GM12891 (cell line): ENCODE measurements at places on chromosomes 13 and 19.
A peak's percentile ranks its signal among the peaks of the same experiment; 100 is the strongest.

DNA sequence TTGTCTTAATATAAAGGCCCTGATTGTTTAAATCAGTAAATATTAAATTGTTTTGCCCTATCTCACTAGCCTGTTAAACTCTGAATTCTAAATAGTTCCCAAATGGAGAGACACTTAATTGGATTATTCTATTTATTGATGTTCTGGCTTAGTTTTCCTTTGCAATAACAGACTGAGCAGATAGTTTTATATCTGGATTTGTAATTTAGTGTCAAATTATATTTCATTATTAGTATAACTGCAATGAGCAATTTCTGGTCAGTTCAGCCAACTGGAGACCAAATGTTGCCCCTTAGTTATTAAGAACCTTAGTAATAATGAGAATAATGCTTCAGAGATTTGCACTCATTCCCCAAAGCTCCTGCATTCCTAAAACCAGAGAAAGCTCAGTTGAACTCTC lies 10.1 kb downstream of the FAM124A start:
- no peak for DNase-seq

DNA sequence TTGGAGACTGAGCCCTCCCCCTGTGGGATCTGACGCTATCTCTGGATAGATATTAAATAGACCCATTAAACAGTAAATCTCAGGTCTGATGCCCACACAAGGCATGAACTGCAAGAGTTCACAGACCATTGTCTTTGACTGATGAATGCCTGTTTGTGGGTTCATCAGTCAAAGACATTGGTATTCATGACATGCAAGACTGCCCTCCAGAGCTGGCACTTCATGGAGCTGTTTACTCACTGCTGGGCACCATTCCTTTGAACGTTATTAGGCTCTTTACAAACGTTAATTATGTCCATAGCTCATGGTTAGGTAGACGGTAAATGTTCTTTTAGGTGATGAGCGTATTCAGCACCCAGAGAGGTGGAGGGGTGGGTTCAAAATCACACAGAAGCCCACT lies 111.8 kb upstream of the PABPC3 start:
- DNase-seq: no peak

DNA sequence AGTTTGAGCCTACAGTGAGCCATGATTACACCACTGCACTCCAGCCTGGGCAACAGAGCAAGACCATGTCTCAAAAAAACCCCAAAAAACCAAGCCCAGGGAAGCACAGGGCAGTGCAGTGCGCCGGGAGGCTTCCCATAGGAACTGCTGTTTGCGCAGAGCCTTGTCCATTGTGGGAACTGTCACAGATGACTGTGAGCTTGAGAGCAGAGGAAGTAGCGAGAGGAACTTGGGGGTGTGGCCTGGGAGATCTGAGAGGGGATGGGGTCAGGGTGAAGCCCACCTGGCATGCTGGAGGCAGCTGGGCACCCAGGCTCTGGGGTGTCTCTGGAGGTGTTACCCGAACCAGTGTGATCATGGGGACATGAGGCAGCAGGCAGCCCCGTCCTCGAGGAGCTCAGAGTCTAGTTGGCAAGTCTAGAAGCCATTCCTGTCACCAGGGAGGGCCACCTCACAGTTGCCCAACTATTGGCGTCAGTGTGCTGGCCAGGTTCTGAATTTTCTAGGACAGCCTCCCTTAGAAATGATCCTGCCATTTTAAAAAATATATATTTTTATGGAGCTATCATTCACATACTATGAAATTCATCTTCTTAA lies 10.4 kb downstream of the KDM4B start:
- DNase-seq: no peak

- DNase-seq: no peak
These were observed 8.0 kb downstream of the ANGPTL8 start for GRCh38 chr19:11247391-11247790.

DNA sequence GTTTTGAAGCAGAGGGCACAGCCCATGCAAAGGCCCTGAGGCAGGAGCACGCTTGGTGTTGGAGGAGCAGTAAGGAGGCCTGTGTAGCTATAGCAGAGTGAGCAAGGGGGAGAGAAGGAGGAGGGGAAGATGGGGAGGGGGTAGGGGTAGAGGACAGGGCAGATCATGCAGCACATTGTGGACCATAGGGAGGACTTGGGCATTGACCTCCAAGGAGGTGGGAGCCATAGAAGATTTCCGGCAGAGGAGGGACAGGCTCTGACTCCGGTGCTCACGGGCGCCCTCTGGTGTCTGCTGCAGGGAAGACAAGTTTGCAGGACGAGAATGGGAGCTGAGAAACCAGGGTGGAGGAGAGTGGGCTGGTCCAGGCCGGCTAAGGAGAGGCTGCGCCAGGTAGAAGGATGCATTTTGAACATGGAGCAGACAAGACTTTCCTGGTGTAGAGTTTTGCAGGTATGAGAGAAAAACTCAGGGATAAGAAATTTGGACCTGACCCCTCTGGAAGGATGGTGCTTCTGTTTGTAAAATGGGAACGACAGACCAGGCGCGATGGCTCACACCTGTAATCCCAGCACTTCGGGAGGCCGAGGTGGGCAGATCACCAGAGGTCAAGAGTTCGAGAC lies 13.7 kb upstream of the CREB3L3 start:
- DNase-seq: peak; percentile 78

- DNase-seq: no peak
These were observed 109.3 kb downstream of the ZIC5 start for GRCh38 chr13:99862244-99862643.

- no peak for DNase-seq
These were observed 318.9 kb upstream of the HTR2A start for GRCh38 chr13:47215736-47216135.

DNA sequence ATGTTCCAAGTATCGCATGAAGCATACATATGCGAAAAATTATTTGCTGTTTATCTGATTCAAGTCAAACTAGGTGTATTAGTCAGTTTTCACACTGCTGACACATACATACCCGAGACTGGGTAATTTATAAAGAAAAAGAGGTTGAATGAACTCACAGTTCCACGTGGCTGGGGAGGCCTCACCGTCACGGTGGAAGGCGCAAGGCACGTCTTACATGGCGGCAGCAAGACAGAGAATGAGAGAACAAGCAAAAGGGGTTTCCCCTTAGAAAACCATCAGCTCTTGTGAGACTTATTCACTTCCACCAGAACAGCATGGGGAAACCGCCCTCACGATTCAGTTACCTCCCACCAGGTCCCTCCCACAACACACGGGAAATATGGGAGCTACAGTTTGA lies 13.0 kb upstream of the PROZ start:
- no peak for DNase-seq

GRCh38 chr13:49315756-49316482 lies 68.2 kb downstream of the CDADC1 start:
- DNase-seq: no peak

DNA sequence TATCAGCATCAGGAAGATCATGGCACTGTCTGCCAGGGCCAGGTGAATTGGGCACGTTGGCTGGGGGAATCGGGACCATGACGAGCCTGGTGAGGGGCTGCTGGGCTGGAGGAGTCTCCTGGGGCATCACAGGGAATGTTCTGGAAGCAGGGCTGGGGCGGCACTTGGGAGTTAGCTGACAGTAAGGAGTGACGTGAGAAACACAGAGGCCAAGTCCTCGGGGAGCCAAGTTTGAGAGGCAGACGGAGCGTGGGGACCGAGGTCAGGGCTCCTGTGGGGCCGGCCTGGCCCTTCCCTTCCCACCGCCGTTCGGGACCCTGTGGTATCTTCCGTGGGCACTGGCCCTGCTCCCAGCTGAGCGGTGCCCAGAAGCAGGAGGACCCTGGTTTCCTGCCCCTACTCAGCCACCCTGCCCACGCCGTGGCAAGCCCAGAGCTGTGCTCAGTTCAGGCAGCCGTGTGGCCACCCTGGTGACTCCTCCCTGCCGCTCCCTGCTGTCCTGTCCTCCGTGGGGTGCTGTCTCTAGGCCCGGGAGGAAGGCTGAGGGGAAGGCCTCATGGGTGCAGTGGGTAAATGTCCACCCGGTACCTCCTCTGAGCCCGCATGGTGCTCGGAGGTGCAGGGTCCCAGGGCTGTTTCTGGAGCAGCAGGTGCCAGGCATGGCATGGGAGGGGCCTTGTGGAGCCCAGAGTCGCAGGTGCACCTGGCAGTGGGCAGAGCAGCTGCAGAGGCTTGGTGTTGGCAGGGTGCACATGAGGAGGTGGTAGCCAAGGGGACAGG lies 25.2 kb downstream of the CRTC1 start:
- no peak for DNase-seq

- DNase-seq: no peak
These were observed 302.1 kb downstream of the DIAPH3 start for GRCh38 chr13:59861676-59862075.

DNA sequence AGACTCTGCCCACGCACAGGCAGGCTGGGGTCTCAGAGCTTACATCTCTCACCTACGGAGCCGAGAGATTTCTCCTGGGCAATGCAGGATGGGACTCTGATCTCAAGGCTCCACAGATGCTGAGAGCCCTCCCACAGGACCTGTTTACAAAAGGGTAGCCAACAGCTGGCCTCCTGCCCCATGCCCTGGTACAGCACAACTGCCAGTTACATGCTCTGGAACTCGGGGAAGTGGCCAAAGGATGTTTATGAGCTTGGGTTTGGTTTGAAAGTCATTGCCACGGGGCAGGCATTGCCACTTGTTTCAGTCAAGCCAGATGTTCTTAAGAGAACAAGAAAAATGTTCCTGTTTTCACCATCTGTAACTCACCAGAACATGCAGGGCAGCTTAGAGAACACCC lies 3.5 kb downstream of the DHRS12 start:
- no peak for DNase-seq

DNA sequence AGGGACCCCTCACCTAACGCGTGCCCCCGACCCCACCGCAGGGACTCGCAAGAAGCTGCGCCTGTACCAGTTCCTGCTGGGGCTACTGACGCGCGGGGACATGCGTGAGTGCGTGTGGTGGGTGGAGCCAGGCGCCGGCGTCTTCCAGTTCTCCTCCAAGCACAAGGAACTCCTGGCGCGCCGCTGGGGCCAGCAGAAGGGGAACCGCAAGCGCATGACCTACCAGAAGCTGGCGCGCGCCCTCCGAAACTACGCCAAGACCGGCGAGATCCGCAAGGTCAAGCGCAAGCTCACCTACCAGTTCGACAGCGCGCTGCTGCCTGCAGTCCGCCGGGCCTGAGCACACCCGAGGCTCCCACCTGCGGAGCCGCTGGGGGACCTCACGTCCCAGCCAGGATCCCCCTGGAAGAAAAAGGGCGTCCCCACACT lies 4.7 kb upstream of the MYBPC2 start:
- no peak for DNase-seq

DNA sequence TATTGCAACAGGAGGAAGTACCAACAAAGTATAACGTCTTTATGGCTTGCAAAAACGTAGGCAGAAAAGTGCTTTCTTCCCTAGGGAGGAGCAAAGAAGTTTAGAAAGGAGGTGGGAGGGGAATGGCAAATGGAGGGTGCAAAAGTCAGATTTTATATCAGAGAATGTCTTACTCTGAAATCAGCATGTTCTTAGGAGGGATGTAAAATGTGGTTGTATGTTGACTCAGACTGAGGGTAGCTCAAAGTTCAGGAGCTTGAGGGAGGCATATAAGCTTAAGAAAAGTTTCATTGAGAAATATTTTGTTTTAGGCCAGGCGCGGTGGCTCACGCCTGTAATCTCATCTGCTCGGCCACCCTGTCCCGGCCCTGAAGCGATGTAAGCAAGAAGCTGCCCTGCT lies 1.7 kb downstream of the ZNF90 start:
- DNase-seq: no peak

GRCh38 chr13:44917589-44918325 lies 71.5 kb downstream of the NUFIP1 start:
- peak; percentile 73 for DNase-seq

DNA sequence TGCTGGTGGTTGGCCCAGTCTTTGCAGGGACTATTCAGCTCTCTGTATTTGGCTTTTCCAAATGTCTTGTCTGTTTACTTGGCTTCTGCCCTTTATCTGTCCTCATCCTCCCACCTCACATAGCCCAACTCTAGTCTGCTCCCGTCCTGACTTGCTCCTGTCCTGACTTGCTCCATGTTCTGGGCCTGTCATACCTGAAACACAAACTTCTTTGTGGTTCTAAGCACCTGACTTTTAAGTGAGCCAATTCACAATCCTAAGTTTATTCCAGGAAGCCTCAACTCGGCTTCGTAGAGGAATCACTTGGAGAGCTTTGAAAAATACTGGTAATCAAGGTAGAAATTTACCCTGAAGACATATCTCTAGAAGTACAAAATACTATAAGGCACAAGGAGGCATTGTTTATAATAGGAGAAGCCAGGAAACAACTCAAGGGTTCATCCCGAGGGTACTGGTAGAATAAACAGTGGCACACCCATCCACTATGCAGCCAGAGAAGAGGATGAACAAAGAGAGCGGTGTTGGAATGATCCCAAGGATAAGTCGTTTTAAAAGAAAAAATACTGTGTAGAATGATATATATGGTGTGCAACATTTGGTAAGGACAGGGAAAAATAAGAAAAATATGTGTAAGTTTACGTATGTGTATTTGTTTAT lies 284.5 kb downstream of the FGF14 start:
- no peak for DNase-seq

- peak; percentile 17 for DNase-seq
These were observed 12.2 kb downstream of the PRKCSH start for GRCh38 chr19:11447347-11448262.

- DNase-seq: no peak
These were observed 2.8 kb upstream of the ZNF181 start for GRCh38 chr19:34731019-34731829.

DNA sequence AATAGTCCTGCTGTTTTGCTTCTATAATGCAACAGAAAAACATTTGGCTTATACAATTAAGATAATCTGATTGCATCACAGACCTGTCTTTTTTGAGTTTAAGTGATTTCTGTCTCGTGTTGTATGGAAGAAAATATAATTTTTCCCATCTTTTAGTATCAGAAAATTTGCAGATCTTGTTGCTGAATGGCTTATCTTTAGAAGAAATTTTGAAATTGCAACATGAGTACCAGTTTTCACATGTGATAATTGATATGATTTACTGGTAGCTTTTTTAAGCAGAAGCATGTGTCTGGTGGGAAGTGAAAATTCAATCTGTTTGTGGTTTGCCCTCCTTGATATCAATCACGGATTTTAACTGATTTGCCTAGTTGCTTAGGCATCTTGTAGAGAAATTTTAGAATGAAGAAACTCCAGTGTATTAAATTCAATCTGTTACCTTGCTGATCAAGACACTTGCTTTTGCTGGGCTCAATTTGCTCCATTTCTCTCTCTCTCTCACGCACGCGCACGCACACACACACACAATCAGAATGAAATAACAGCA lies 89.8 kb upstream of the MYCBP2 start:
- no peak for DNase-seq

DNA sequence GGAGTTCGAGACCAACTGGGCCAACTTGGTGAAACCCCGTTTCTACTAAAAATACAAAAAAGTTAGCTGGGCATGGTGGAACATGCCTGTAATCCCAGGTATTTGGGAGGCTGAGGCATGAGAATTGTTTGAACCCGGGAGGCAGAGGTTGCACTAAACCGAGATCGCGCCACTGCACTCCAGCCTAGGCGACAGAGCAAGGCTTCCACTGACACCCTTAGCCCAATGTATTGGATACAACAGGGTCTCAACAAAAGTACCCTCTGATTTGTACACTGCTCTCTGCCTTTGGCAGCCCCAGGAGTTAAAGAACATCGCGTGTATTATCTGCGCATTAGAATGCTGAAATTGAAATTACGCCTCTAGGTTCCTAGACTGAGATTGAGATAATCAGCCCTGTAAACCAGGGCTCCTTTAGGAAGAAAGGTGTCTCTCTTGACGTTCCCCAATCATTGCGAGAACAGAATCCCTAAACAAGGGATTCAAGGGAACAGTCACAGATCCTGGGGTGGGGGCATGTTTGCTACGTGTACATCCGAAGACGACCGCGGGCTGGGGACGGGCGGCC lies 21.9 kb downstream of the IPO5 start:
- DNase-seq: no peak

- DNase-seq: peak; percentile 50
These were observed 25.7 kb upstream of the TPTE2 start for GRCh38 chr13:19586904-19587634.

GRCh38 chr19:57071444-57071843 lies 48.3 kb upstream of the USP29 start:
- no peak for DNase-seq
